ENCODE measurements at places on chromosomes 6 and 20. TPM values are rescaled to one million over a fixed set of nuclear protein-coding genes. Genes with fewer than 3 reads are reported as not detected.
A peak's percentile ranks its signal among the peaks of the same experiment; 100 is the strongest.

OR2B2 gene
- not detected for total RNA-seq

MEP1A gene
- total RNA-seq: not detected

SMLR1 gene
- total RNA-seq: not detected

C6orf136 gene
- 7.1 TPM for total RNA-seq

CST2 gene
- not detected for total RNA-seq

CSNK2B gene
- total RNA-seq: 328 TPM

TNFRSF6B gene
- 12.6 TPM for total RNA-seq

IL17F gene
- total RNA-seq: not detected

DYNLT1 gene
- total RNA-seq: 29.3 TPM

- DNase-seq: no peak
These were observed 20.9 kb upstream of the SPO11 start for GRCh38 chr20:57308451-57309271.

GRCh38 chr6:161344626-161345025, 70.8 kb upstream of the AGPAT4 start:
- no peak for DNase-seq

DNA sequence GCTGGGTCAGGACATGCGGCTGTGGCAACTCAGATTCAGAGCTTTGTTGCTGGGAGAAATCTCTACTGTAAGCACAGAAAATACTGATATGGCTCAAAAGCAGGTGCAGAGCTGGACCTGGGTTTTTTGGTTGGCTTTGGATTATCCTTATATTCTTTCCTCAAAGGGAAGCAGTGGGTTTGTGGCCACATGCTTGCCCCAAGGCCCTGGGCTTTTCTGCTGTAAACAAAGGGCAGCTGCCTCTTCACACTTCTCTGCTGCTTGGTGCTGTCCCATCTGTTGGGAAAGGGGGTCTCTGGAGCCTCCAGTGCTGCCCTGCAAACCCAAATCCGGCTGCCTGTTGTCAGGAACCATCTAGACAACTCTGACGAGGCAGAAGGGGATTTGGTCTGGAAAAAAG, 52.4 kb downstream of the ANKRD6 start:
- DNase-seq: no peak

DNA sequence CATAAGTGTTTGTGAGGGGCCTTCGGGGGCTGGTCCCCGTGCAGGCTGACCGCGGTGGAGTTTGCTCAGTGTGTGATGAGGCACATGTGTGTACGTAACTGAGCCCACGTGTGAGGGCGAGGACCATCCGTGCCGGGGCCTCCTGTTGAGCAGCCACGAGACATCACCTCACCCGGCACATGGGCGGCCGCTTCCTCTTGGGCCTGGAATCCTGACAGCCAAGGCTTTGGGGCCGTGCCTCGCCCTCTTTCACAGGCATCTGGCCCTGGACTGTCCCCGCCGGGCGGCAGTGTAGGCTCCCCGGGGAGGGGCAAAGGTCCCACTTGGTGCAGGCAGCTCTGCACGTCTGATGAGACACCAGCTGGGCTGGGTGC, 202.3 kb downstream of the DLL1 start:
- peak; percentile 28 for DNase-seq

GRCh38 chr20:53678990-53679596, 85.5 kb upstream of the ZNF217 start:
- no peak for DNase-seq

DNA sequence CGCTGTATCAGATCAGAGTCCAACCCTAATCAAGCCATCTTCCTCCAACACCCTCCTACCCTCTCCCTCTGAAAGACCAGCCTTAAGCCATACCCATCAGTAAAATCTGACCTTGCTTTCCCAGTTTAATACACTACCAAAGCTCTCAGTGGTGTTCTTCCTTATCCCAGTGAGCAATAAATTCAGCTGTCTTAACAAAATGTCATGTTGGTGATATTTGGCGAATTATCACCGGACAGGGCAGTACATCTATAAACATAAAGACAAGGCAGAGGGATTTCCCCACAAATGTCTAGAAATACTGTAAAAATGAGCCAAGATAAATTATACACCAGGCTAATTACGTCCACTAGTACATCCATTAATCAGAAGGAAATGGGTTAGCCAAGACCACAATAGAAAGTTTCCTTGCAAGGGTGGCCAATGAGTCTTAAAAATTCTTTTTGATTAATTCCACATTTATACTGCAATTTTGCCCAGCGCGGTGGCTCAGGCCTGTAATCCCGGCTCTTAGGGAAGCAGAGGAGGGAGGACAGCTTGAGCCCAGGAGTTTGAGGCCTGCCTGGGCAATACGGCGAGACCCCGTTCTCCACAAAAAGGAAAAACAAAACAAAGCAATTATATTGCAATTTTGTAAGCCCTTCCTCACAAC, 905 bp downstream of the RARS2 start:
- no peak for DNase-seq

DNA sequence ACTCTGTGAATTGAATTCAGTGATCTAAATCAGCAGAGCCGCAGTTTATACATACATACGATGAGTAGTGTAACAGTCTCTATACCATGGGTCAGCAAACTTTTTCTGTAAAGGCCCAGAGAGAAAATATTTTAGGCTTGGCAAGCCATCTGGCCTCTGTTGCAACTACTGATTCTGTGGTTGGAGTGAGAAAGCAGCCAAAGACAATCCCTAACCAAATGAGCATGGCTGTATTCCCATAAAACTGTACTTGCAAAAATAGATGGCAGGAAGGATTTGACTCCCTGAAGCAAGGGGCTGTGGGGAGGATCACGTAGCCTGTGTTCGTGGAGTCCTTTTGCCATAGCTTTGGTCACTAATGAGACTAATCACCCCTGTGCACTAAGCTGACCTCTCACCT, 17.9 kb upstream of the MOCS1 start:
- DNase-seq: no peak

DNA sequence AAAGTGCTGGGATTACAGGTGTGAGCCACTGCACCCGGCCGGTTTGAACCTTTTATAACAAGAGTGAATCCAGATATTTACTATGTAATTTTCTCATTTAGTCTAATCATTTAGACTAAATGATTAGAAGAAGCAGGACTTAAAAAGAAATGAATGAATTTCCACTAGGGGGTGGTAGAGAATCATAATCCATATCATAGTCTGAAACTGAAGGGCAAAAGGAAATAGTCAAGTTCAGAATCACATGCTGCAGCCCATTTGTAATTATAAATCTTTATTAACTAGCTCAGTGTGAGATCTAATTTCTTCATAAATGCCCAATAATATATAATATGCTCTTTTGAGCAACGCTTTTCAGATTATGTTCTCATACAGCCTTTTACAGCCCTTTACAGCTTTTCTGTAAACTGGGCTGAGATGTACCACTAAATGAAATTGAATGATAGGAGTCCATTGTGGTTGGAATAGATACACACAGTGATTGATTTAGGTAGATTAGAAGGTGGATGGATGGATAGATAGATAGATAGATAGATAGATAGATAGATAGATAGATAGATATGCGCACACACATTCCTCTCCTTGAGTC, 31.8 kb downstream of the PSMB9 start:
- DNase-seq: peak; percentile 40

GRCh38 chr6:161748535-161749416, 474.9 kb upstream of the AGPAT4 start:
- DNase-seq: peak; percentile 54

DNA sequence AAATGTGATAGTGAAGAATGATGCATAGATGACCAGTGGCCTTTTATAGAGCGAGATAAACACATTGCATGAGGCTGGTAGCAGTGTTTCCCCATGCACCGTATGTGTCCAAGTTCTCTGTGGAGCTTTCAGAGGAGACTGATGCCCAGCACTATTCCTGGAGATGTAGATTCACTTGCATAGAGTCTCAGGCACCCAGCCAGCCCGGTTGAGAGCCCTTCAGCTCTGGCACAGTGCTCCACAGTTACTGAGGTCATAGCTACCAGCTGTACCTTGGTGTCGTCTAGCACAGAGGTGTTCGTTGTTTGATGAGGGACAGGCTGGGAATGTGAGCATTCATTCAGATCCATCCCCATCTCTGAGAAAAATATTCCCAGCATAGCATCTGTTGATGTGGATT, 328.9 kb downstream of the FARS2 start:
- DNase-seq: no peak

DNA sequence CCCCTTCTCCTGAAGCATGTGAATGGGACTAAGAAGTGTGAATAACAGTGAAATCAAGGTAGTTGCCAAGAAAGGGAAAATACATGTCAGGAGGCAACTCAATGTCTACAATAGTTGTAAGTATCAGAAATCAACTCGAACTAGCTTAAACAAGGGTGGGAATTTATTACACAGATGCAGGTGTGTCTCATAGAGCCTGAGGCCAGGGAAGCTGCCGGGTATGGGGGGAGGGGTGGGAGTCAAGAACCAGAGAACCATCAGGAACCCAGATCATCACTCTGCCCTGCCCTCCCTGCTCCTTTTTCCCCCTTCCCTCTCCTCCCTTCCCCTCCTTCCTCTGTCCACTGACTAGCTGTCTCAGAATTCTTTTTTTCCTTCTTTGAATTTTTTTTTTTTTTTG, 34.9 kb upstream of the BMP6 start:
- DNase-seq: no peak

GRCh38 chr20:60090631-60091030, 132.4 kb downstream of the CDH26 start:
- no peak for DNase-seq

- DNase-seq: no peak
These were observed 560.0 kb downstream of the TBC1D32 start for GRCh38 chr6:120774275-120774674.

DNA sequence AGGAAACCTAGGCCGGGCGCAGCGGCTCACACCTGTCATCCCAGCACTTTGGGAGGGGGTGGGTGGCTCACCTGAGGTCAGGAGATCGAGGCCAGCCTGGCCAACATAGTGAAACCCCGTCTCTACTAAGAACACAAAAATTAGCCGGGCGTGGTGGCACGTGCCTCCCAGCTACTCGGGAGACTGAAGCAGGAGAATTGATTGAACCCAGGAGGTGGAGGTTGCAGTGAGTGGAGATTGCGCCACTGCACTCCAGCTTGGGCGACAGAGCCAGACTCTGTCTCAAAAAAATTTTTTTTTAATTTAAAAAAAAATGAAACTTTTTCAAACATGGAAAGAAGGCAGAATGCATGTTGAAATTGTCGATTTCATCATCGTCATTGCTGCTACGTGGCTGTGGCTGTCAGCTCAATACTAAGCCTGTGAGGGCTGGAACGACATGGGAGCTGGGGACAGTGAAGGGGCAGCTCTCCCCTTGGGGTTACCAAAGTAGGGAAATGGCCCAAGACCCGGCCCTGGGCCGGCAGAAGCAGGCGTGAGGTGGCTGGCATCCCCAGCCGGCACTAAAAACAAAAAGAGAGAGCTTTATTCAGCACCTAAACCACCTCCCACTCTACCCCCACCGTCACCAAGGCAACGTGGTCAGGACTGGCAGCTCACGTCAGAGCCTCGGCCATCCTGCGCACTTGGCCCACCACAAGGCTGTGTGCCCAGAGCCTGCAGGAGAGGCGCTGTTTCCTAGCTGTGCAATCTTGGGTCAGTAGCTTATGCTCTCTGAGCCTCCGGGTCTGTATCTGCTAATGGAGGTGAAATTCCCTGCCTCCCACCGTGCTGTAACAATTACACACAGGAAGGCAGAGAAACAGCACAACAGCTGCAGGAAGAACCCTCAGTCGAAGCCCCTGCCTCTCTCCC, 30.8 kb downstream of the AGPAT4 start:
- DNase-seq: peak; percentile 41

DNA sequence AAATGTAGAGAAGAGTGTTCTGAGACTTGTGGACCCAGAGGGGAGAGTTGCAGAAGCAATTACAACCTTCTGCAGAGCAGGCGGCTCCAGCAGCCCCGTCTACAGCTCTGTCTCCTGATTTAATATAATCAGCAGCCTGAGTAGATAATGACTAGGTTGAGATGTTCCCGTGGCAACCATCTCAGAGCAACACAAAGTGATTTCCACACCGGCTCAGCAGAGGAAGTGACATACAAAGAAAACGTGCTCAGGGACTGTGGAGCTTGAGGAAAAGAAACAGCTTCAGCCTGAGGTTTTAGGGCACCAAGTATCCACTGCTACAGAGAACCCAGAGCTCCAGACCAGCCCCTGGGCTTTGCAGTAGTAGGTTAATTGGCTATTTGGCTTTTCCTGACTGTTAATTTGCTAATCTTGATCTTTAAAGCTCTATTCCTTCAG, 136.4 kb downstream of the MTFR2 start:
- DNase-seq: peak; percentile 70

DNA sequence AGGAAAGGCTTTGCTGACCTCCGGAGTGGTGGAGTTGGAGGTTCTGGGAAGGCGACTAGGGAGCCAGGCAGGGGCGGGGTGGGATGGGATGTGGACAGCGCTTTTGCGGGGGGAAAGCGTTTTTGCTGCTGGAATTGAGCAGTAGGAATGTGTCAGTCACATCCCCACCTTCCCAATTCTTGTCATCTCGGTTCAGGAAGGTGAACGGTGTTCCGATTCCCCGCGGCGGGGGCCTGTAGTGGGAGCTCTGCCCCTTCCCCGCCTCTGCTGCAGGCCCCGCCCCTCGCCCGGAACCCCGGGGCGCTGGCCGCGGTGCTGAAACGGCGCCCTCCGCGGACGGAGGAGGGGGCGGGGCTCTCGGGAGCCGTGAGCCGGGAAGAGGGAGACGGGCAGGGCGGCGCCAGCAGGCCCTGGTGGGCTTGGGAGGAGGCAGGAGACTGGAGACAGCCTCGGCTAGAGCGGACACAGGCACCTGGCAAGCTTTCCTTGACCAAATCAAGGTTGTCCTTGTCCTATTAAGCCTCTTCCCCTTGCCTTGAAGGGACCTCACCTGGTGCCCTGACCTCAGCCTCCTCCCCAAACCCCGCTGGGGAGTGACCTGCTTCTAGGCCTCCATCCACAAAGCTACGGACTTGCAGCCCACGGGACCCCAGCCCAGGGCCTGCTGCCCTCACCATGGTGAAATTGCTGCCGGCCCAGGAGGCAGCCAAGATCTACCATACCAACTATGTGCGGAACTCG, at the start of gene LHFPL5:
Gene LHFPL5, plus strand, starts transcription at position 357 of the 741 bp plus-strand sequence. Its CDS starts 319 bp downstream, at position 676.
- peak; percentile 67 for DNase-seq

DNA sequence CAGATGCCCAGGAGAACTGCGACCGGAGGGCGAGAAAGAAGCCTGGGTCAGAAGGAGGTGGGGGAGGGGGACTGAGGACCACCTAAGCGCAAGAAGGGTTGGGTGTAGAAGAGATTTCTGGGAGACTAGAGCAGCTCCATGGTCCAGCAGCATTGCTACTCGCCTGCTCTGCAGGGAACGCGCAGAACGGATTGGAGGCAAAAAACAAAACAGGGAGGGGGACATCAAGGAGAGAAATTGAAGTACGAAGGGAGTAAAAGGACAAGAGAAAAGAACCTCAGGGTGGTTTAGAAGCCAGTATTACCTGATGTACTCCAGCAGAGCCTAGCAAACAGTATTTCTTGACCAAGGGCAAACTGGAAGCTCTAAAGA, 537 bp upstream of the GABBR1 start:
- no peak for DNase-seq

- DNase-seq: no peak
These were observed 44.1 kb downstream of the VIP start for GRCh38 chr6:152794696-152795095.

- no peak for DNase-seq
These were observed 170.7 kb downstream of the SLC16A10 start for GRCh38 chr6:111258010-111258409.

GRCh38 chr6:1001655-1002349, 308.9 kb upstream of the EXOC2 start:
- DNase-seq: no peak

- DNase-seq: peak; percentile 65
These were observed 16.9 kb upstream of the PTCRA start for GRCh38 chr6:42898891-42899361.

GRCh38 chr6:166540631-166541331, 45.7 kb downstream of the RAMACL start:
- peak; percentile 79 for DNase-seq

- no peak for DNase-seq
These were observed 1046.7 kb upstream of the MAP3K7 start for GRCh38 chr6:91633374-91634111.

GRCh38 chr20:52482044-52482443, 290.5 kb upstream of the ZFP64 start:
- DNase-seq: no peak

Data from Daoy (cell line).